ENCODE measurements at places on chromosomes 7 and 10. TPM values are rescaled to one million over a fixed set of nuclear protein-coding genes. Genes with fewer than 3 reads are reported as not detected.

The DNAJC9 gene
- 37.1 TPM for total RNA-seq

DNA sequence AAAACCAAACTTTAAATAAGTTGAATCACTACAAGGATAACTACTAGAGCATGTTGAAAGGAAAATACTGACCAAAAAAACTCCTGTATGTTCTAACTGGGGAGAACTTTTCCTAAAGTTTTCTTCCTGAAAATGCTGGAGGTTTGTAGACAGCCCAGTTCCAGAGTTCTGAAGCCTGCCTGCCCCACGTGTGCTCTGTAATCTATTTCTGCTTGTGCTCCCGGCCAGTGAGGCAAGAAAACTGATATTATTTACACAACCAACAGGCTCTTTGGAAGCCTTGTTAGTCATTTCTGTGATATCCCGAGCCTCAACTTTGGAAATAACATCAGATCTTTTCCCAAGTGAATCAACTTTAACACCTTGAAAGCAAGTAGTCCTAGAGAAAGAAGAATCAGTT, 46.7 kb downstream of the ZFAND4 start:
- no peaks in the 10 kb centered on the region for H3K4me1 ChIP-seq
- H3K36me3 ChIP-seq = no peaks in the 10 kb centered on the region
- H3K27me3 ChIP-seq = no peaks in the 10 kb centered on the region
- no peak for DNase-seq
- H3K4me3 ChIP-seq = no peak overlapping the region

DNA sequence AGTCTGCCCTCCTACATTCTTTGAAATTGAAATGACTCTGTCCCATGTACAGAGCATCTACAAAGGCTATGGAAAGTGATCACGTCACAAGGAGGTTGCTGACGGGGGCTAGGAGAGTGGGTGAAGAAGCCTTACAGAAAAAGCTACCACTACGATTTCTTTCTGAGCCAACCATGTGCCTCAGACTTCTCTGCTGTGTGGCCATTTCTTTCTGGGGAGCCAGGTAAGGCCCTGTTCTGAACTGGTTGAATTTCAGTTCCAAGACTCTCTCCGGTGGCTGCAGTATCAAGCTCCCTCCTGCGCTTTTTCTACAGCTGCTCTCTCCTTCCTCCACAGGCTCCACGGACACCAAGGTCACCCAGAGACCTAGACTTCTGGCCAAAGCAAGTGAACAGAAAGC, 112.5 kb upstream of the PRSS1 start:
- H3K27me3 ChIP-seq = no peaks in the 10 kb centered on the region
- H3K4me3 ChIP-seq = no peak overlapping the region
- no peaks in the 10 kb centered on the region for H3K4me1 ChIP-seq
- H3K27ac ChIP-seq = no peak overlapping the region

- H3K4me1 ChIP-seq = peaks cover 26% of the 10 kb centered on the region
- peaks cover 33% of the 10 kb centered on the region for H3K36me3 ChIP-seq
- H3K27ac ChIP-seq = no peak overlapping the region
- DNase-seq = no peak
These were observed 195.5 kb downstream of the SLC25A13 start for GRCh38 chr7:96126382-96126781.

GRCh38 chr10:70756700-70757360, 28.3 kb downstream of the TBATA start:
- no peak overlapping the region for H3K27ac ChIP-seq
- no peaks in the 10 kb centered on the region for H3K27me3 ChIP-seq
- H3K4me1 ChIP-seq = no peaks in the 10 kb centered on the region
- DNase-seq = no peak

DNA sequence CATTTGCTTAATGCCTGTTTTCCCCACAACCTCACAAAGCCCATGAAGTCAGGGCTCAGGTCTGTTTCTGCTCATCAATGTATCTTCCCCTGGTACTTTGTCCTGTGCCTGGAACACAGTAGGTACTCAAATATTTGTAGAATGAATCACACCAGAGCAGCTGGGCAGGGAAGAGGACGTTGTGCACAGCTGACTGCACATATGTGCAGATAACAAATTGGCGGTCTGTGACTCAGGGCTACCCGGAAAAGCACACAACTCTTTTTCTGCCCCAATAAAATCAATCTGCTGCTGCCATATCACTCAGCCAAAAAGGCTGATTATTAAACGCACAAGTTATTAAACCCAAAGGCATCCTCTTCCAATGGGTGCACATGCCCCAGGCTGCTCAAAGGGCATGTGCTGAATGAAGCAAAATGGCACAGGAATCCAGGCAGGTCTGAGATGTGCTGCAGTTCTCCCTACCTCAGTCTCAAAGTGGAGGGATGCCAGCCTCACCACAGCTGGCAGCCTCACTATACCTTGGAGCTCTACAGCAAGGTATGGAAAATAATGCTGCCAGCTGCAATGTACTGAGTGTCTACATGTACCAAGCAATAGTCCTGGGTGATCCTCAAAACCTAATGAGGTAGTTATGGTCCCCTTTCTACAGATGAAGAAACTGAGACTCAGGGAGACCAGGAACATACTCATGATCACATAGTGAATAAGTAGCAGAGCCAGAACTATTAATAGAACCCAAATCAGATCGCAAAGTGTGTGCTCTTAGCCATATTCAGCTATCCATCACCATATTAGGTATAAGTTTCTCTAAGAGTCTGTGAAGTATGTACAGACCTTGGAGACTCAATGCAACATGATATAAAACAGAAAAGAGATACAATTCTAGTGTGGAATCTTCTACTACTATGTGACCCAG, 43.4 kb downstream of the SORBS1 start:
- H3K36me3 ChIP-seq = no peaks in the 10 kb centered on the region
- H3K27me3 ChIP-seq = peaks cover 69% of the 10 kb centered on the region

- H3K4me1 ChIP-seq = peaks cover 6% of the 10 kb centered on the region
- H3K4me3 ChIP-seq = no peak overlapping the region
- H3K27me3 ChIP-seq = no peaks in the 10 kb centered on the region
- H3K36me3 ChIP-seq = peaks cover 77% of the 10 kb centered on the region
These were observed 19.1 kb downstream of the PI4K2A start for GRCh38 chr10:97659589-97659988.

DNA sequence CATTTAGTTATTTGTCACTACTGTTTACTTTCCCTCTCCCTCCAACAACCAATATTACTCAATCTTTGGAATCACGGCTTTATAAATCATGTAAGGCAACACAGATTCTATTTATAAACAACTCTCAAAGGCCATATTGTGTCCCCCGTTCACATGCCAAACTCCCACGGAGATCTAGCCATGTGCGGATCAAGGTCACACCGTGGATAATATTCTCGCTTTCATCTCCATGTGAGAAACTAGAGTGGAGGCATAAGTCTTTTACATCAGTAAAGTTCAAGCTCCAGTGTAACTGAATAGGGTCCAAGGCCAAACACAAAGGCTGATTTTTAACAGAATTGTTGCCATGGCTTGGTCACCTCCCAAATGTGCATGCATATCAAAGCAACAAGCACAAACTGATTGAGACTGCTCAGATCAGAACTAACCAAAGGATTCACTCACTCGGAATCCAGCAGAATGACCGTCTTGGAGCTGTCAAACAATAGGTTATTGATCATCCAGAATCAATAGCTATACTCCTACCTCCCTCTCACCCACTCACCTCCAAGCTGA, 569.5 kb upstream of the LRRN3 start:
- H3K27me3 ChIP-seq = peaks cover 14% of the 10 kb centered on the region
- H3K27ac ChIP-seq = peak overlapping the region; percentile 78
- H3K4me3 ChIP-seq = no peak overlapping the region
- H3K4me1 ChIP-seq = peaks cover 10% of the 10 kb centered on the region

All from endodermal cell (in vitro differentiated cells).